Lower leg skin (tissue), 4 donors: ENCODE measurements at places on chromosomes 1 and 21.

GRCh38 chr1:246811985-246812384 is 87.8 kb downstream of the SCCPDH start:
- no peak for DNase-seq

DNA sequence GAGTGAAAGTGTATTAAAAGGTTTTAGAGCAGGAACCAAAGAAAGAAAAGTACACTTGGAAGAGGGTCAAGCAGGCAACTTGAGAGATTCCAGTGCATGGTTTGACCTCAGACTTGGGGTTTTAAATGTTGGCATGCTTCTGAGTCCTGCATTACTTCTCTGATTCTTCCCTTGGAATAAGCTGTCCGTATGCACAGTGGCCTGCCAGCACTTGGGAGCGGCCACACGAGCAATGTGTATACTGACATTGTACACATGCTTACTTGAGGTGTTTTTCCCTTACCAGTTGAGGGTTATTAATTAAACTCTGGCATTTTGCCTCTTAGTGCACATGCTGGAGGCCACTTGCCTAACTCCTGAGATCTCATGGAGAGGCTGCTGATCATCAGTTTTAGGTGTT is 786.6 kb upstream of the RGS18 start:
- DNase-seq, result no peak

- DNase-seq, result no peak
Observed at GRCh38 chr21:34129901-34130715, 56.7 kb downstream of the MRPS6 start.

DNA sequence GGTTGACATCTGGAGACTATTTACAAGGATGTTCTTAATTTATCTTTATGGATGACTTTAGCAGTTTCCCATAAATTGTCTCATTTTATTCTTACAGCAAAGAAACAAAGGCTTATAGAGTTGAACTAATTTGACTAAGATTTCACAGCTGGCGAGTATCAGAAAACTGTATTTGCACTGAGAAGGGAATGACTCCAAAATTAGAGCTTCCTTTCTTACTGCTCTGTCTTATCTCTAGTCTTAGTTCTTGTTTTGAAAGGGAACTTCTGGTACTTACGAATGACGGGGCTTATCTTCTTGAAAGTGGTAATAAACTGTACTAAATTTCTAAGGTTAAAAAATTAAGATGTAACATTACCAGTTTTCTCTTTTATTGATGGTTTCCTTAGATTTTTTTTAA is 13.6 kb downstream of the CNST start:
- no peak for DNase-seq

DNA sequence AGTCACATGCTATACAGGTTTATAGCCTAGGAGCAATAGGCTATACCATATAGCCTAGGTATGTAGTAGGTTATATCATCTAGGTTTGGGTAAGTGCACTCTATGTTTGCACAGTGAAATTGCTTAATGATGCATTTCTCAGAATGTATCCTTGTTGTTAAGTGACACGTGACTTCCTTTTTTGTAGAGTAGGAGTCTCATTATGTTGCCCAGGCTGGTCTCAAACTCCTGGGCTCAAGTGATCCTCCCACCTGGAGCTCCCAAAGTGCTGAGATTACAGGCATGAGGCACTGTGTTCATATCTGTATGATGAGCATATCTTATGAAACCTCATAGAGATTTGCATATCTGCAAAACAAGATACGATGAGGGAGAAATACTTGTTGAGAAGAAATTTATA is 13.8 kb upstream of the ABCB10 start:
- no peak for DNase-seq

DNA sequence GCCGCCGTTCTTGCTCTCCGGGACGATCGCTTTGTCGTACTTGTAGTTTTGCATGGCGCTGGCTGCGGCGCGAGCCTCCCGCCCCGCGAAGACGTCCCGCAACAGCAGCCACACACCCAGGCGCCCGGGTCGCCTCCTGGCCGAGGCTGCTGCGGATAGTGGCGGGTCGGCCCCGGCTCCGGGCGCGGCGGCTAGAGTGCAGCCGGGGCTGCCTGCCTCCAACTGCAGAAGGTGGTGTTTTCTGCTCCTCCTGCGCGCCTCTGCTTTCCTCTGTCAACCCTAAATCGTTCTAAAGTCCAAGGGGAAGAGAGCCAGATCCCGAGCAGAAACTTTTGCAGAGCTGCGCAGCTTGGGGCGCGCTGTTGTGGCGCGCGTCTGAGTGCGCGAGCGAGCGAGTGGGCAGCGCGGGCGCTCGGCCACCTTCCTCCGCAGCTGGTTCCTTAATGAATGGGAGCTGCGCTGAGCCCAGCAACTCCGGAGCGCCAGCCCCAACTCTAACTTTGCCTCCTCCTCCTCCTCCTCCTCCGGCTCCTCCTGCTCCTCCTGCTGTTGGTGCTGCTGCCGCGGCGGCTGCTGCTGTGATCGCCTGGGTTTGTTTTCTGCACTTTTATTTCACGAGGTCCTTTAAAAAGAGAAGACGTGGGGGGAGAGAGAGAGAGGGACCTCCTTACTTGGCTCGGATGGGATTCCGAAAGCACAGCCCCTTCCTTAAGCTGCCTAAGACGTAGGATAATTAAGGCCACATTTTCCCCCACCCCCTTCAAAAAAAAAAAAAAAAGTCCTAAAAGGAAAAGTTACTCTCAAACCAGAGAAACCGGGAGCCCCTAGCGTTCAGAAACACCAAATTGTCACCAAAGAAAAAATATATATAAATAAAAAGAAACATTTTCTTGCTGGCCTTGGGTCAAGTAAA is at the start of gene PLPP3:
Gene PLPP3 (minus strand): TSS at position 601 of the 913 bp plus-strand sequence. CDS start 547 bp downstream, at position 54.
- peak; percentile 97 for DNase-seq

GRCh38 chr1:208803011-208803811 is 559.0 kb upstream of the PLXNA2 start:
- no peak for DNase-seq

GRCh38 chr1:5297886-5298239 is 643.5 kb downstream of the AJAP1 start:
- no peak for DNase-seq

DNA sequence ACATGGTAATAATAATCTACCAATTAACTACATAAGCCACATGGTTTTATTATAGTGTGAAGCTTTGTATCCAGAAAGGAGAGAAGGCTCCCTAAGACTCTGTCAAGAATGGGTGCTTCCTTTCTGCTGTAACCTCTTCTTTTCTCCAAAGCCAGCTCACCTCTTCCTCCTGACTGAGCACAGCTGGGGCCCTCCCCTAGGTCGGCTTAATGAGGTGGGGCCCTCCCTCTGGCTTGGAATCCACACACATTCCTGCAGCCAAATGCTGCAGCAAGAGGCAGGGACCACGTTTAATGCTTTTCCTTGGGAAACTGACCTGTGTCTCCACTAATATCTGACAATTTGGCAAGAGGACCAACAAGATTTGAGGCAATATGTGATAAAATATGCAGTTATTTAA is 94.8 kb downstream of the DSCAM start:
- DNase-seq, result no peak

DNA sequence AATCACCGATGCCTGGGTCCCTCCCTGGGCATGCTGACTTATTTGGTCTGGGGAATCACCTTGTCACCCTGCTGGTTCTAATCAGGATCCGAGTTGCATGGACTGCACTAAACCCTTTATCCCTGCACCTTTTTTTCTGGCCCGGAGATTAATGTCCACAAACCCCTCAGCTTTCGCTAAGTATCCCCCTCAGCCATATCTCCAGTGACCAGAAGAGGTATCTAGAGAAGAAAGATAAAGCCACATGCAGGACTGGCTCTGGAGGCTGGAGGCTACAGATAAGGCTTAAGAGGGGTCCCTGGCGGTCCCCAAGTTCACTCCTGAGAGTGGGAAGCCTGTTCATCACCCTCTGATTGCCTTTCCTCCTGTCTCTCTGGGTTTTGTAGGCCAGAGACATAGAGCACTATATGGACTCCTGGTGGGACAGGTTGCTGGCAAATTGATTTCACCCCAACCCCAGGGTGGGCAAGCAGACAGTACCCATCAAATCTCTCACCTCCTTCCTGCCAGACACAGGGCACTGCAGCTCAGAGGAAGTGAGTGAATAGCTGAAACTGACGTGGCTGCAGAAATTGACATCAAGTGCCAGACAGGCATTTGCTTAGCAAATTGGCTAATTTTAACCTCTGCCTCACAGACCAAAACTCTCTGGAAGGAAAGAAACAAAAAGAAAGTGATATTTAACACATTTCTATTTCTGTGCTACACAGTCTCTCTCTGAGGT is 38.8 kb downstream of the HMGB4 start:
- no peak for DNase-seq

- DNase-seq, result no peak
Observed at GRCh38 chr1:15454256-15454655, 2.3 kb upstream of the CELA2A start.

DNA sequence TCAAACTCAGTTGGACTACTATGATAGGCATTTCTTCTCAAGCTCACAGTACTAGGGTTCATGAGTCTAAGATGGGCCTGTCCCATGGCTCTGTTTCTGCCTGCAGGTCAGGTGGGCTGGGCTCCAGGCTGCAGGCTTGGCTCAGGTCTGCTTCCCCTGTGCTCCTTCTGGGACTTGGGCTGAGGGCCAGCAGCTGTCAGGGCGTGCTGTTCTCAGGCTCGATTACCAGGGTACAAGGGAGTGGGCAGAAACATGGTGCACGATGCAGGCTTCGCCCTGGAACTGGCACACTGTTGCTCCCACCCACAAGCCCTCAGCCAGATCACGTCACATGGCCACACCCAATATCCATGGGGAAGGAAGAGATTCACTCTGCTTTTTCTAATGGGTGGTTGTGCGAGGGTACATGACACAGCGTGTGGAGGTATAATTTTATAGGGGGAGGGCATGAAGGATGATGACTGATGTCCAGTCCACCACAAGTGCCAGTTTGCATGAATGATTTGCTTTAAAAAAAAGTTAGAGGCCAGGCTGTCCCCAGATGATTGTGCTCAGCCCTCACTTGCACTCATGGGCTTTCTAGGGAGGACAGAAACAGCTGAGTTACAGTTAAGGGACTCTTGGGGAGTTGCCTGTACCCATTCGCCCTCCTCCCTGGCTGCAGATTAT is 118.0 kb downstream of the ACTL8 start:
- DNase-seq, result no peak

- no peak for DNase-seq
Observed at GRCh38 chr1:90724361-90724760, 7.3 kb upstream of the BARHL2 start.

DNA sequence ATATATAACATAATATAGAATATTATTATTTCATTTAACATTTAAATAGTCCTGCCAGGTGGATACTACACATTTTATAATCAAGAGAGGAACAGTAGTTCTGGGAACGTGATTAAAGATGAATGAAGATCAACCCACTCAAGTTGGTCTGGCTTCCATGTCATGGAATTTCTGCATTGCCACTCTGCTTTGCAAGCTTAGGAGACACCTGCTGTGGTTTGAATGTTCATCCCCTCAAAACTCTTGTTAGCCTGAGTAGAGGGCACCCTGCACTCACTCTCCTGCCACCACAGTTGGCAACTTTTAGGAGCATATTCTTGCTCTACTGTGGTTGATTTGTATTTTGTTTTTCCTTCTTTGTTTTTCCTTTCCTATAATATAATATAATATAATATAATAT is 153.2 kb downstream of the GLUL start:
- DNase-seq, result no peak

GRCh38 chr1:236175642-236176336 is 33.5 kb downstream of the GPR137B start:
- DNase-seq, result peak; percentile 36
